ENCODE measurements at places on chromosomes 3 and 15. TPM values are rescaled to one million over a fixed set of nuclear protein-coding genes. Genes with fewer than 3 reads are reported as not detected.

The GABRG3 gene
- total RNA-seq, result not detected

The C2CD4A gene
- total RNA-seq, result 1.3 TPM

The CRYGS gene
- 2.4 TPM for total RNA-seq

The RTP3 gene
- total RNA-seq, result not detected

The FBXW12 gene
- not detected for total RNA-seq

The KNG1 gene
- total RNA-seq, result not detected

The IL17RD gene
- total RNA-seq, result 0.49 TPM

The C3orf33 gene
- total RNA-seq, result 0.65 TPM

The HDC gene
- total RNA-seq, result not detected

The TP63 gene
- under 0.01 TPM for total RNA-seq

The CSTA gene
- not detected for total RNA-seq

The ANKRD34C gene
- not detected for total RNA-seq

All from bladder microvascular endothelial cell (primary cell).